ENCODE measurements at places on chromosomes 6 and 20. TPM values are rescaled to one million over a fixed set of nuclear protein-coding genes. Genes with fewer than 3 reads are reported as not detected.
A peak's percentile ranks its signal among the peaks of the same experiment; 100 is the strongest.

GRCh38 chr20:34824452-34824805 is 1.0 kb downstream of the NCOA6 start:
- peak; percentile 76 for DNase-seq
- H3K4me1 ChIP-seq: peaks cover 36% of the 10 kb centered on the region
- H3K36me3 ChIP-seq: no peaks in the 10 kb centered on the region
- peak overlapping the region; percentile 67 for H3K27ac ChIP-seq
- H3K4me3 ChIP-seq: peak overlapping the region; percentile 89

DNA sequence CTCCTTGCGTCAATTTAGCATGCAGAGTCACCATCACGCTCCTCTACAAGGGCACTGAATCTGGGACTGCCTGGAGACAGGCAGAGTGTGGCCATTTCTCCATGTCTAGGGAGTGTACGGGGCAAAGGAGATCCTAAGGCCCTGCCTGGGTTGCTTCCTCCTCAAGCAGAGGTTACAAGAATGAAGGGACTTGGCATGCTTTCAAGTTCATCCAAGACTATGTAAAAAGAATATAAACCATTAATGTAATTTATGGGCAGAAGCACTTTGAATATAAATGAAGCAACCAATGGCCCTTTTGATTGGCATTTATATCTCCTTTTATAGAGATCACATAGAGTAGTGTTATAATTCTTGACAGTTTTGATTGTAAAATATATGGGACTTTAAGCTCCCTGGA is 137.5 kb downstream of the BTBD3 start:
- no peak overlapping the region for H3K4me3 ChIP-seq
- H3K4me1 ChIP-seq: no peaks in the 10 kb centered on the region
- H3K27me3 ChIP-seq: no peaks in the 10 kb centered on the region
- H3K27ac ChIP-seq: no peak overlapping the region
- H3K36me3 ChIP-seq: no peaks in the 10 kb centered on the region

- H3K27me3 ChIP-seq: peaks cover 4% of the 10 kb centered on the region
- H3K27ac ChIP-seq: no peak overlapping the region
- no peak overlapping the region for H3K4me3 ChIP-seq
- DNase-seq: no peak
These were observed 70.0 kb upstream of the TBXT start for GRCh38 chr6:166237617-166238016.

DNA sequence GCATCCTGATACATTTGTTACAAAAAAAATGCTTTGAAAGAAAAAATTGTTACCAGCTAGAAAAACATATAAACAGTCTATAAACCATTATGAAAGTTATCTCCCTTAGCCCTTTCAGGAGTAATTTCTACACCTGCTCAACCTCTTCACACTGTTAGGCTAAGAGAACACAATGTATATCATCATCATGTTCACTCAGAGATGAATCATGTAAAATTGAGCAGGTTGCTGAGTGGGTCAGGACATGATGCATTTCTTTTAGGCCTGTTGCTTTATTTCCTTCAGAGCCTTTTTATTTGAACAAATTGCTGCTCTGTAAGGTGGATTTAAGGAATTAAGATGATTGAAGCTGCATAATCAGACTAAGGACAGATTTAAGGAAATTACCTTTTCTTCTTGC is 531.3 kb upstream of the MAN1A1 start:
- no peaks in the 10 kb centered on the region for H3K27me3 ChIP-seq
- H3K4me1 ChIP-seq: no peaks in the 10 kb centered on the region
- no peak overlapping the region for H3K27ac ChIP-seq
- no peak overlapping the region for H3K4me3 ChIP-seq

DNA sequence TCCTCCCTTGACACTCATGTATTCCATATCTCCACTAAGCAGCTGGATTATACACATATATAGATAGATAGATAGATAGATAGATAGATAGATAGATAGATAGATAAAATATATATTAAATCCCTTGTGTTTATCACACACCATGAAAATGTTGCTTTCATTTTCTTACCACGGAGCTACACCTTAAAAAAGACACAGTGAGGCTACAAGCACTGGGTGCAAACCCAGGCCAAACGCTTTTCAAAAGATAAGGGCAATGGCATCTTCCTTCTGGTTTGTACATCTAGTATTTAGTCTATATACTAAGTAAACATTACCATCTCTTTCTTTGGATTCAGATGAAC is 377.1 kb downstream of the ESR1 start:
- no peaks in the 10 kb centered on the region for H3K27me3 ChIP-seq
- no peaks in the 10 kb centered on the region for H3K4me1 ChIP-seq
- H3K4me3 ChIP-seq: no peak overlapping the region
- no peak for DNase-seq
- H3K27ac ChIP-seq: no peak overlapping the region

- H3K36me3 ChIP-seq: no peaks in the 10 kb centered on the region
- H3K27ac ChIP-seq: no peak overlapping the region
- no peak overlapping the region for H3K4me3 ChIP-seq
- no peaks in the 10 kb centered on the region for H3K4me1 ChIP-seq
- DNase-seq: no peak
These were observed 3.0 kb upstream of the GPX5 start for GRCh38 chr6:28522594-28523240.

DNA sequence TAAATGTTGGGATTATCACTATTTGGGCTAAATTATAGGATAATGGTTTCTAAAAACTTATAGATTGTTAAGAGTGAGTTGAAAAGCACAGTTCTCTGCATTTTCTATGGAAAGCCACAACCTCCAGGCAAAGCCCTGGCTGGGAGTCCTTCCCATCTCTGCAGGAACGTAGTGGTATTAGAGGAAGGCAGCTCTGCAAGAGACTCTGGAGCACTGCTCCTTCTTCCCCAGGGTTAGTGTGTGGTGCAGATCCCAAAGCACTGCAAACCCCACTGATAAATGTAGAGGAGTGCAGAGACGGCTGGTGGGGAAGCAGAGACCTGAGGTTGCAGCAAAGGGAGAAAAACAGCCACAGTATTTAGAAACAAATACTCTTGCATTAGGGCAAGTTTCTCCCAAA is 225.3 kb downstream of the TINAG start:
- no peak overlapping the region for H3K27ac ChIP-seq
- no peaks in the 10 kb centered on the region for H3K36me3 ChIP-seq
- no peaks in the 10 kb centered on the region for H3K4me1 ChIP-seq
- no peaks in the 10 kb centered on the region for H3K27me3 ChIP-seq
- DNase-seq: no peak

Gene UNC5CL
- 0.55 TPM for total RNA-seq

Gene SASH1
- 30.7 TPM for total RNA-seq

Gene NKAPL
- 1.8 TPM for total RNA-seq

Gene AAR2
- 39.4 TPM for total RNA-seq

Gene TRIM10
- not detected for total RNA-seq

Gene MKKS
- total RNA-seq: 17.3 TPM

Measured in adrenal gland (tissue), 19 donors.